ENCODE measurements at places on chromosomes 6 and 20. TPM values are rescaled to one million over a fixed set of nuclear protein-coding genes. Genes with fewer than 3 reads are reported as not detected.

DNA sequence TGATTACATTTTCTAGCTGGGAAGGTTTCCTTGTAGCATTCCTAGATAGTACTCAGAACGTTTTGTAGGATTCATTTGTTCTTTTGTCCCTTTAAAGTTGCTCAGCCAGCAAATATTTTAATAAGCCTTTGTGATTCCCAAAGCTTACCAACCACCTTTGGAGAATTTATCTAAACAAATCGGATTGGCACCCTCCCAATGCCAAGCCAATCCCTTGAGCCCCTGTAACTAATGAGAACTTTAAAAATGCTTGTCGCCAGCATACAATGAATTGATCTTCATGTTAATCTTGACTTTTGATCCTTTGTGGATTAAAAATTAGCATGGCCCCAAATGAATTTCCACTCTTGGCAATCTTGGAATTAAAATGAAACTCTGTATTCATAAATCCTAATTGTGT lies 559.5 kb downstream of the UTRN start:
- H3K4me1 ChIP-seq, result no peaks in the 10 kb centered on the region
- DNase-seq, result no peak
- no peak overlapping the region for H3K27ac ChIP-seq
- no peak overlapping the region for H3K4me3 ChIP-seq

DNA sequence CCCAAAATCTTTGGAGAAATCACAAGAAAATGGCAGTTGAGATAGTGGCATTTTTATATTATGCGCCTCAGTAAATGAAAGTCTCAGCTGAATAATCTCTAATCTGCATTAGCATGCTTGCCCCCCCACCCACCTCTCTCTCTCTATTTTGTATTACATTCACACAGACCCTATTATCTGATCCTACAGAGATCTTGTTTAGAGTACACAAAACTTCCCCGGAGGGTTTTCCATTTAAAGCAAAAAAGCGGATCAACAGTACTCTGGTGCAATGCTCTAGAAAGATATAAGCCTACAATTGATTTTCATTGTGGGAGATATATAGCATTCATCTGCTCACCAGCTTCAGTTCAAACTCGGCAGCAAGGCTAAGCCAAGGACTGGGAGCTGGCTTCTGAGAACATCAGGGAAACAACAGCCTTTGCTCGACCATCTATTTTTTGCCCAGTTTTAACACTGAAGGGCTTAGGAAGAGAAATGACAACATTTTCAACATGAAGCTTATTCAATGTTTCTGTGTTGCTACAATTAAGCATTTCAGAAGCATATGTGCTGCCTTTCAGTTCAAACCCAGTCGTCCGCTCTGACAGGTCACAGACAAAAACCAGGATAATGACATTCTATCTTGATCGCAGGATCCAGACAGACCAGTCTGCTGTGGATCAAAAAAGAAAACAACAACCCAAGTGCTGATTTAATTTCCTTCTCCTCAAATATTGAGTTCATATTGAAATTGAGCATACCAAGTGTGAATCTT lies 137.6 kb upstream of the ATXN1 start:
- H3K4me3 ChIP-seq, result no peak overlapping the region
- no peaks in the 10 kb centered on the region for H3K27me3 ChIP-seq
- no peaks in the 10 kb centered on the region for H3K36me3 ChIP-seq
- H3K4me1 ChIP-seq, result no peaks in the 10 kb centered on the region

- H3K27me3 ChIP-seq, result no peaks in the 10 kb centered on the region
- H3K4me3 ChIP-seq, result no peak overlapping the region
- H3K36me3 ChIP-seq, result no peaks in the 10 kb centered on the region
- H3K27ac ChIP-seq, result no peak overlapping the region
- DNase-seq, result peak; percentile 84
Measured at GRCh38 chr20:1503564-1504227, 12.5 kb upstream of the SIRPB2 start.

GRCh38 chr6:132412656-132413498 lies 11.6 kb upstream of the MOXD1 start:
- H3K4me1 ChIP-seq, result no peaks in the 10 kb centered on the region
- H3K4me3 ChIP-seq, result no peak overlapping the region
- no peak for DNase-seq
- H3K27ac ChIP-seq, result no peak overlapping the region

- DNase-seq, result peak; percentile 56
- no peaks in the 10 kb centered on the region for H3K27me3 ChIP-seq
- no peak overlapping the region for H3K4me3 ChIP-seq
Measured at GRCh38 chr20:46350201-46350985, 42.1 kb upstream of the CDH22 start.

DNA sequence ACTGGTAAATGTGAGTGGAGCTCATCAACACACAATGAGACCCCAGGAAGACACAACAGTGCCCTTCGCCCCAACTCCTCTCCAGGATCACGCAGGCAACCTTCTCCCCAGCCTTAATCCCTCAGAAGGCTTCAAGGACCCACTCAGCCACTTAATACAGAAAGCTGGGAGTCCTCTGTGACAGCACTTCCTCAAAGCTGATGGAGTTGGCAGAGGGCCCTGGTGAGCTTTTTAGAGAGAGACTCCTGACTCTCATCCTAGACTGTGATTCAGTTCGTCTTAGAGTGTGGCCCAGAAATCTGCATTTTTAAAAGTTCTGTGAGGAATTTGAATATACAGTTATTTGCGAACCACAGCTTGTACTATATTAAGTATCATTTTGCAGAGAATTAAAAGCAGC lies 187.7 kb downstream of the UST start:
- no peaks in the 10 kb centered on the region for H3K4me1 ChIP-seq
- H3K27ac ChIP-seq, result no peak overlapping the region
- no peaks in the 10 kb centered on the region for H3K27me3 ChIP-seq

- no peak for DNase-seq
- H3K36me3 ChIP-seq, result no peaks in the 10 kb centered on the region
- H3K4me3 ChIP-seq, result no peak overlapping the region
- H3K27me3 ChIP-seq, result no peaks in the 10 kb centered on the region
- no peak overlapping the region for H3K27ac ChIP-seq
- no peaks in the 10 kb centered on the region for H3K4me1 ChIP-seq
Measured at GRCh38 chr20:45752746-45753145, 30.6 kb downstream of the SPINT4 start.

DNA sequence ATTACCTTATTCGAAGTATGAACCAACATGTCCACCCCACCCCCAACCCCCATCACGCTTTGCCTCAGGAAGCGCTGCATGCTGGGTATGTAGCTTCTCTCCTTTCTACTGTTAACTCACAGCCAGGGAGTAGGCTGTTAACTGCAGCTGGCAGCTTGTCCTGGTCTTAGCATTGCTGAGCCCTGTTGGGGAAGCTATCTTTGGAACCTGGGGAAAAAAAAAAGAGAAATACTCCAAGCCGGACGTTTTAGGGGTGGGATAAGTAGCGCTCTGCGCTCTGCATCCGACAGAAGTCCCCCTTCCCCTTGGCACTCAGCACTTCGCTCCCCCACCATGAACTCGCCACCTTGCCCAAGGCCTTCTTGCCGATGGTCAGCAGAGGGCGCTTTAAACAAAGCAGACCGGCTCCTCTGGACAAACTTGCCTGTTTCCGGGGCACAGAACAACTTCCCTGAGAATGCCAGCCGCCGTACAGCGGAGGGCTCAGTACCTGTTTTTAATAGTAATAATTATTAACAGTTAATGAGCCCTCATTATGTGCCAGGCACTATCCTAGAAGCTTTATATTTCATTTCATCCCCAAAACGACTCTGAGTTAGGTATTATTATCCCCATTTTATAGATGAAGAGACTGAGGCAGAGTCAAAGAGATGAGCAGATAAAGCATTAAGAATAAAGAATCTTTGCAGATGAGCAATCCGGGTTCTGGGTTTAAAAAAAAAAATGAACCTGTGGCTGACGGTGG lies 35.2 kb upstream of the MDFI start:
- H3K4me1 ChIP-seq, result peaks cover 30% of the 10 kb centered on the region

DNA sequence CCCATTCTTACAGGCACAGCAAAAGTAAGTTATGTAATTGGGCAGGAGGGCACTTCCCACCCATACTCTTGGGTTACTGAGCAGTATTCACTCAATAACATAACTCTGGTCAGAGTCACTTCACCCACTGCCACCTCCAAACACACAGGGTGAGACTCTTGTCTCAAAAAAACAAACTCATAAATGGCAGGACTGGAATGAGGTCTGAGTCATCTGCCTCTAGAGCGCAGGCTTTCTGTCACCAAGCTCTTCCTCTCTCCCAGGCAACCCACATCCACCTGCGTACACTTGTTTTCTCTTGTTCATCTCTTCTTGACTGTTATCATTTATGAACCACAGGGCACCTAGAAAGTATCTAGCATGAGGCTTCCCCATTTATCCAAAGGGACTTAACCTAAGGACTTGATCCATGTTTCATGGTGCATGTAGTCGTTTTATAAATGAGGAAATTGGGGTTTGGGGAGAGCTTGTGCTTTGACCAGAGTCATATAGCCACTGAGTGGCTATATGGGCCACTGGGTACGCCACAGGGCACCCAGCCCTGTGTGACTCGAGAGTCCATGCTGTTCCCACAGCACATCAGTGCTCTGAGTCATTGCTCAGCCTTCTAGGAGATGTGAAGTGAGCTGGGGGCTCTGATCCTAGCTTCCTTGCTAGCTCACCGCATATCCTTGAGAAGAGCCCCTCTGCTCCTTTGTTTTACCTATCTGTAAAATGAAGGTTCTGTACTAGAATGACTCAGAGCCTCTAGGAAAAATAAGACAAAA lies 22.4 kb downstream of the C20orf173 start:
- peaks cover 100% of the 10 kb centered on the region for H3K36me3 ChIP-seq
- no peak overlapping the region for H3K27ac ChIP-seq
- DNase-seq, result no peak
- no peaks in the 10 kb centered on the region for H3K27me3 ChIP-seq

GRCh38 chr6:113495521-113495920 lies 361.6 kb upstream of the MARCKS start:
- DNase-seq, result no peak
- H3K27ac ChIP-seq, result no peak overlapping the region

- H3K27me3 ChIP-seq, result no peaks in the 10 kb centered on the region
- peak overlapping the region; percentile 31 for H3K27ac ChIP-seq
Measured at GRCh38 chr6:105608711-105609374, 206.0 kb upstream of the PREP start.

GRCh38 chr6:115570331-115570730 lies 490.4 kb downstream of the FRK start:
- no peaks in the 10 kb centered on the region for H3K36me3 ChIP-seq
- no peaks in the 10 kb centered on the region for H3K27me3 ChIP-seq
- H3K4me3 ChIP-seq, result no peak overlapping the region
- H3K4me1 ChIP-seq, result no peaks in the 10 kb centered on the region

FNDC11 gene
- not detected for total RNA-seq

LRRC73 gene
- 0.55 TPM for total RNA-seq

SLA2 gene
- 1.3 TPM for total RNA-seq

ACSS1 gene
- total RNA-seq, result 55.4 TPM

HMGCLL1 gene
- total RNA-seq, result not detected

Measured in stomach (tissue), 19 donors.